Stimulated activated CD4-positive, alpha-beta T cell treated with anti-CD3 and anti-CD28 coated beads, Interleukin-4, amount 100 ng/mL, for 48 hours (primary cell): ENCODE measurements at places on chromosomes 2 and 18.

DNA sequence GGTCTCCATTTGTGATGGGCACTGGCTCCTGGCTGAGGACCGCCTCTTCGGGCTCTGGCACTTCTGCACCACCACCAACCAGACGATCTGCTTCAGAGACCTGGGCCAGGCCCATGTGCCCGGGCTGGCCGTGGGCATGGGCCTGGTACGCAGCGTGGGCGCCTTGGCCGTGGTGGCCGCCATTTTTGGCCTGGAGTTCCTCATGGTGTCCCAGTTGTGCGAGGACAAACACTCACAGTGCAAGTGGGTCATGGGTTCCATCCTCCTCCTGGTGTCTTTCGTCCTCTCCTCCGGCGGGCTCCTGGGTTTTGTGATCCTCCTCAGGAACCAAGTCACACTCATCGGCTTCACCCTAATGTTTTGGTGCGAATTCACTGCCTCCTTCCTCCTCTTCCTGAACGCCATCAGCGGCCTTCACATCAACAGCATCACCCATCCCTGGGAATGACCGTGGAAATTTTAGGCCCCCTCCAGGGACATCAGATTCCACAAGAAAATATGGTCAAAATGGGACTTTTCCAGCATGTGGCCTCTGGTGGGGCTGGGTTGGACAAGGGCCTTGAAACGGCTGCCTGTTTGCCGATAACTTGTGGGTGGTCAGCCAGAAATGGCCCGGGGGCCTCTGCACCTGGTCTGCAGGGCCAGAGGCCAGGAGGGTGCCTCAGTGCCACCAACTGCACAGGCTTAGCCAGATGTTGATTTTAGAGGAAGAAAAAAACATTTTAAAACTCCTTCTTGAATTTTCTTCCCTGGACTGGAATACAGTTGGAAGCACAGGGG is 5.5 kb downstream of the TMEM37 start:
- no peak for DNase-seq

GRCh38 chr2:72895759-72896281 is 8.6 kb downstream of the SPR start:
- DNase-seq, result no peak

DNA sequence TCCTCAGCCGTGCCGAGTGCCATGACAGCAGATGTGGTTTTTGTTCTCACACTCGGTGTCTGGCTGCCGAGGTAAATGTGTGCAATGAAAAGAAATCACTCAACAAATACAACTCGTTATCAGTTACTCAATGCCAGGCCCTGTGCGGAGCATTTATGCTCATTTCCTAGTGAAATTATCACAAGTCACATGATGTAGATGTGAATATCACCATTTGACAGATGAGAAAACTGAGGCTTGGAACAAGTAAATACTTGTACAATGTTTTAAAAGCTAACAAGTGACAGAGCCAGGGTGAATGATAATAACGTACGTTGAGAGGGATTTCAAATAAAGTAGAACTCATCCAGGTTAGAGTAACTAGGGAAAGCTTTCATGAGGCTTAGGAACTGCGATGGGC is 174.7 kb downstream of the EIPR1 start:
- DNase-seq, result no peak

- no peak for DNase-seq
Observed at GRCh38 chr2:177329064-177329463, 63.5 kb upstream of the AGPS start.

GRCh38 chr2:67503066-67503795 is 106.1 kb downstream of the ETAA1 start:
- DNase-seq, result no peak

DNA sequence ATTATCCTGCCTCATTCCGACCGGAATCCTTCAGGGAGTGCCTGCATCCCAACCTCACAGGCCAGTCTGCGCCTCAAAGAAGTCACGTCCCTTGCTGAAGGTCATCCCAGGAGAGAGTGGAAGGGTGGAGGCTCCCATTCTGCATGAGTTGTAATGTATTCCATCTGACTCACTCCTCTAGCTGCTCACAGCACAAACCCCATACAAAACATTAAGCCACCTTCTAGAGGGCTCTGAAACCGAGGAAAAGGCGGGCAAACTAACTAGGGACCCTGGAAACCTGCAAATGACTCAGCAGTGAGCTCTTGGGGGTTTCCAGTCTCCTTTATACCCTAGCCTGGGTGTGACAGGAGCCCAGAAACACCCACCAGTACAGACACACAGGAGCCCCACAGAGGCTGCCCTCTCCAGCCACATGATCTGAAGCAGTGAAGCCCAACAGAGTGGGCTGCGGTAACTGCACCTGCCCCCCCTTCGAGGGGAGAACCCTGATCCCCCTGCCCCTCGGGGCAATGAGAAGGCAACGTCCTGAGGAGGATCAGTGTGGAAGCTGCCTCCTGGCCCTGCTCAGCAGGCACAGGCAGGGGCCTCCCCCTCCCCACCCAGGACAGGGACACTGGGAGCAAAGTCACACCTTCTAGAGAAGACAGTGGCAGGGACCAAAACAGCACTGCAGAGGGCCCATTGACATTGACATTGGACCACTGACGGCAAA is 69.3 kb upstream of the SNTG2 start:
- DNase-seq, result no peak

DNA sequence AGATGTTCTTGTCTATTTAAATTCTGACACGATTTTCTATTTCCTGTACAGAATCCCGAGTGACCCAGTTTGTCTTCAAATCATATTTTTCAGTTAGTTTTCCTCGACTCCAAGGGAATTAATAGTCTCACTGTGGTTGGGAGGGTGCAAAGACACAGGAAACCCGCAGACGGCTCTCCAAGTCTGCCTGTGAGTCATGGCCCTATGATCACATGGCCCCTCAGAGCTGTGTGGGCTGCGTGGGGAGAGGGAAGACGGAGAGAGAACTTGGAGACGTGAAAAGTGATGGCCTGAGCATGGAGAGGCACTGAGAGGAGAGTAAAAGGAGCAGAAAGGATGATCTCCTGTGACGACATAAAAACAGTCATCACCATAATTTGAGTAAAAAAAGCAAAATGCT is 989.9 kb downstream of the DCDC2C start:
- DNase-seq, result no peak

DNA sequence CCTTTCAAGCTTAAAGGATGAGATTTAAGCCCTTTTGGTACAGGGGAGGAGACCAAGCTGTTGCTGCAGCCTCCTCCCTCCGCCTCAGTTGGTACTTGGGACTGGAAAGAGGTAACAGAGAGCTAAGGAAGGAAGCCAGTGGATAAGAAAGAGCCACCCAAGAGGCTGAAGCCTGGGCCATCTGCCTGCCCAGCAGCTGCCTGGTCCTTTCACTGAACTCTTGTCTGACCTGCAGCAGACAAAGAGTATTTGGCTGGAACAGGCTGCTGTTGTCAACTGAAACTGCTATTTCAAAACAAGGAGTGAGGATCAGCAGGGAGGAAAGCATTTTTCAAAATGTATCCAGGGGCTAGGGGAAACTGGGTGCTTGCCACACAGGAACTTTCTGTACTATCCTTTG is 30.3 kb downstream of the TNS1 start:
- no peak for DNase-seq

GRCh38 chr2:219252084-219252483 is 959 bp upstream of the TUBA4B start:
- DNase-seq, result no peak

- DNase-seq, result no peak
Observed at GRCh38 chr2:63981702-63982103, 37.5 kb downstream of the VPS54 start.

DNA sequence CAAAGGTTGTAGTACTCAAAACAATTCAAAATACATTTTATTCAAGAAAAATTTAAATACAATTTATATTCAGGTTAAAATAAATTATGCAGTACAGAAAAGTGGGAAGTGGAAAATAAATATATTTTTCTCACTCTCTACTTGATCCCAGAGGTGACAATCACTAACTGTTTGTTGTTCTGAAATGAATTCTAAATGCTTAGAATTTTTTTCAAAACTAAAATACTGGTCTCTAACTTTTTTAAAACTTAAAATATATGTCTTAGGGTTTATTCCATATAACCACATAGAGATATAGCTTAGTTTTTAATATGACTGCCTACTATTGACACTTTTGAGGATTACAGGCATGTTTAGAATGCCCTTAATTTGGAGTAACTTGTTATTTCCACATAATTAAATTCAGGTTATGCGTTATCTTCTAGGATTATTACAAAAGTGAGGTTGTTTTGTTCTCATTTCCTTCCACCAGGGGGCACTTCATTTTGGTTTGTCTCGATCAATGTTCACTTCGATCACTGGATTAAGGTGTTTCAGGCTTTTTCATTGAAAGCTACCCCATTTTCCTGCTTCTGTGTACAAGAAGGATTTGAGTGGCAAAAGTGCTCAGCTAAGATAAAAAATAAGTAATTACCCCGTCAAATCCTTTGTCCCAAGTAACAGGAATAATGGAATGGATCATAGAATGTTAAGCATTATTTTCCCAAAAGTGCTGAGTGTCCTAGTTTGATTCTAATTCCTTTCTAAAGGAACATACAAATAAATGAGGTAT is 27.1 kb upstream of the TFPI start:
- no peak for DNase-seq

- no peak for DNase-seq
Observed at GRCh38 chr2:71045865-71046548, 22.4 kb upstream of the NAGK start.

DNA sequence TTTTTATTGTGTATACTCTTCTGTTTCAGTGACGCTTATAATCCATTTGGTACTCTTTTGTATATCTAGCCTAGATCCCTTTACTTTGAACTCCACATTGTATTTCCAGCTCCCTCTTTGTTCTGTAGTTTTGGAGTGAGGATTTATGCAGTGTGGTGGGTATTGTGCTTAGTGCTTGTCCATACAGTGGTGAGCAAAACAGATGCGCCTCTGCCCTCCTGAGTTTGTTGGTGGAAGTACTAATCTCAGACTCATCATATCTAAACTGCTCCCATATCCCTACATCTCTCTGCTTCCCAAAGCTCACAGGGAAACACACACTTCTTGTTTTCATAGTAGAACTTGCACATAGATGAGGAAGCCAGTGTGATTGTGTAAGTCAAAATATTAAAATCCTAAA is 12.1 kb downstream of the PTCD3 start:
- DNase-seq, result no peak

DNA sequence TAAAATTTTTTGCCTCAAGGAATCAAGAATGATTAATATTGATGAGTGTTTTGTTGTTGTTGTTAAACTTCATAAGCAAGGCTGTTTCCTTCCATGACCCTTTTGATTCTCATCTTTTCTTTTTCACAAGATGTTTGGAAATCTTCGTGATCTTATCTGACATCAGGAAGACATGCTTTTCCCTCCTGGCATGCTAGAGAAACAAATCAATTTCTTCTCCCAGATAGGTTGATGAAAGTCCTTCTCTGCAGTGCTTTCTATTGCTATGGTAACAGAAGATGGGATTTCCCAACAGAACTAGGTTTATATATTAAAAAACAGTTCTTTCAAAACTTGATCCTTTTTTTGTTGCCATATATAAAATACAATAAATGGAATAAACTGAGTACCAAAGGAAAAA is 85.2 kb downstream of the EML6 start:
- no peak for DNase-seq

- DNase-seq, result no peak
Observed at GRCh38 chr2:142983174-142983573, 105.7 kb downstream of the KYNU start.

GRCh38 chr2:133364636-133365035 is 203.6 kb downstream of the NCKAP5 start:
- no peak for DNase-seq

DNA sequence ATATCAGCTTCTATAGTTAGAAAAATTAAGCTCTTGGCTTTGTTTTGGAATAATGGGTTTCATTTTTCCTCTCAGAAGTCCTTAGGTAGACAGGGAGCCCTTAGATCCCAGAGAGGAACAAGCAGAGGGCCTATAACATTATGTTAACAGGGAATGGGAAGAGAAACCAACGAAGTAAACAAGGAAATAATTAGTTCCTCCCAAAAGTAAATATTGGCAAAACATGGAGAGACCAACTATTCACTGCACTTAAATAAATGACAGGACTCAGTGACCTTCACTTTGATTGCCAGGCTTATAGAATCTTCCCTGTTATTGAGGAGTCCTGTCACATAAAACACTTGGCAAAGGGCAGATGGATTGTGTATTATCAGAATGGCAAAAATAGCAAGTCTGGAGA is 5.3 kb downstream of the CRIM1 start:
- DNase-seq, result no peak

GRCh38 chr2:173834141-173834540 is 131.0 kb downstream of the SP3 start:
- no peak for DNase-seq

- DNase-seq, result no peak
Observed at GRCh38 chr2:128492966-128493811, 174.5 kb upstream of the HS6ST1 start.

- DNase-seq, result no peak
Observed at GRCh38 chr2:128786316-128786715, 467.6 kb upstream of the HS6ST1 start.

GRCh38 chr18:24177499-24178133 is 38.8 kb downstream of the CABYR start:
- no peak for DNase-seq

DNA sequence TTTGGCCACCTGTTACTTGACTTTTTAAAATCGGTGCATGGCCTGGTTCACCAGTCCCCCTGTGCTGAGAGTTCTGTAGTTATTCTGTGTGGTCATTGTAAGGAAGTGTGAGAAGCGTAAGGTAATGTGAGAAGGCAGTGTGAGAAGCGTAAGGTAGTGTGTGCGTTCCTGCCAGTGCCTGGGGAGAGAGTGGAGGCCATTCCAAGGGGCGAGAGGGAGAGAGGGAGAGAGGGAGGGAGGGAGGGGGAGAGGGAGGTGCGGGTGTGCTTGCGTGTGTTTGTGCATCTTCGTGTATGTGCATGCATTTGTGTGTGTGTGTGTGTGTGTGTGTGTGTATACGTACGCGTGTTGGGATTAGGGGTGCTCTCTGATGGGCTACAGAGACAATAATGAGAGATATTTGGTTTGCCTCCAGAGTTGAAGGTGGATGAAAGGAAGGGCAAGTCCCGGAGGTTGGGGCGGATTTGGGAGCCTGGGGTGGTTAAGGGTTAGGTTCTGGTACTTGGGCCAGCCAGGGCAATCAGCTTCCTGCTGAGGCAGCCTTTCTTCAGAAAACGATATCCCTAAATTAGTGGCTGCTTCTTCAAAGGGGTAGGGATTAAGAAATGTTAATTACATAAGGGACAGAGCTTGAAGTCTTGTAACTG is 53.7 kb downstream of the SGPP2 start:
- DNase-seq, result no peak

- no peak for DNase-seq
Observed at GRCh38 chr2:181356526-181357130, 100.6 kb upstream of the ITGA4 start.
